ENCODE measurements at places on chromosomes 4 and X. TPM values are rescaled to one million over a fixed set of nuclear protein-coding genes. Genes with fewer than 3 reads are reported as not detected.

Gene ADGRG4
- total RNA-seq: under 0.01 TPM

Gene NSG1
- 2.6 TPM for total RNA-seq

Gene CBR4
- total RNA-seq: 13.7 TPM

Gene PPP2R2C
- total RNA-seq: 5.4 TPM

Gene SULT1B1
- 0.90 TPM for total RNA-seq

Gene P2RY4
- not detected for total RNA-seq

Gene KLHL5
- total RNA-seq: 16.0 TPM

Gene CCKAR
- 0.09 TPM for total RNA-seq
